Activated CD8-positive, alpha-beta T cell treated with anti-CD3 and anti-CD28 coated beads for 36 hours (primary cell): ENCODE measurements at places on chromosomes 3 and 15.

DNA sequence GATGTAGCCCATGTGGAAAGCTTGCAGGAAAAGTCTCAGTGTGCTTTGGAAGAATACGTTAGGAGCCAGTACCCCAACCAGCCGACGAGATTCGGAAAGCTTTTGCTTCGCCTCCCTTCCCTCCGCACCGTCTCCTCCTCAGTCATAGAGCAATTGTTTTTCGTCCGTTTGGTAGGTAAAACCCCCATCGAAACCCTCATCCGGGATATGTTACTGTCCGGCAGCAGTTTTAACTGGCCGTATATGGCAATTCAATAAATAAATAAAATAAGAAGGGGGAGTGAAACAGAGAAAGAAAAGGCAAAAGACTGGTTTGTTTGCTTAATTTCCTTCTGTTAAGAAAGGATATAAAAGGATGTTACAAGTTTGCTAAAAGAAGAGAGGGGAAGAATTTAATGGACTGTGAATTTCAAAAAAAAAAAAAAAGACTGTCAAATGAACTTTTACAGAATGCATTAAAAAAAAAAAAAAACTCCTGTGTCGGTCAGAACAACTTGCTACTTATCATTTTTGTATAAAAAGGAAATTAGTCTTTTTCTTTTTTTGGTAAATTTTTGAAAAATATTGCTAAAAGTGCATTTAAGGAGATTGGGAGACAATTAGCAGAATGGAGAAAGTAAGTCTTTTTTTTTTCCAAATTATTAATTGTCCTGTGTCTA is 7.0 kb downstream of the NR2F2 start:
- no peak for DNase-seq

GRCh38 chr3:31709005-31709404 is 176.3 kb downstream of the STT3B start:
- no peak for DNase-seq

- DNase-seq = no peak
Observed at GRCh38 chr15:58736018-58736643, 13.4 kb downstream of the ADAM10 start.

GRCh38 chr15:96515371-96515770 is 184.9 kb downstream of the NR2F2 start:
- no peak for DNase-seq

GRCh38 chr3:195557322-195557721 is 14.2 kb upstream of the PPP1R2 start:
- no peak for DNase-seq

DNA sequence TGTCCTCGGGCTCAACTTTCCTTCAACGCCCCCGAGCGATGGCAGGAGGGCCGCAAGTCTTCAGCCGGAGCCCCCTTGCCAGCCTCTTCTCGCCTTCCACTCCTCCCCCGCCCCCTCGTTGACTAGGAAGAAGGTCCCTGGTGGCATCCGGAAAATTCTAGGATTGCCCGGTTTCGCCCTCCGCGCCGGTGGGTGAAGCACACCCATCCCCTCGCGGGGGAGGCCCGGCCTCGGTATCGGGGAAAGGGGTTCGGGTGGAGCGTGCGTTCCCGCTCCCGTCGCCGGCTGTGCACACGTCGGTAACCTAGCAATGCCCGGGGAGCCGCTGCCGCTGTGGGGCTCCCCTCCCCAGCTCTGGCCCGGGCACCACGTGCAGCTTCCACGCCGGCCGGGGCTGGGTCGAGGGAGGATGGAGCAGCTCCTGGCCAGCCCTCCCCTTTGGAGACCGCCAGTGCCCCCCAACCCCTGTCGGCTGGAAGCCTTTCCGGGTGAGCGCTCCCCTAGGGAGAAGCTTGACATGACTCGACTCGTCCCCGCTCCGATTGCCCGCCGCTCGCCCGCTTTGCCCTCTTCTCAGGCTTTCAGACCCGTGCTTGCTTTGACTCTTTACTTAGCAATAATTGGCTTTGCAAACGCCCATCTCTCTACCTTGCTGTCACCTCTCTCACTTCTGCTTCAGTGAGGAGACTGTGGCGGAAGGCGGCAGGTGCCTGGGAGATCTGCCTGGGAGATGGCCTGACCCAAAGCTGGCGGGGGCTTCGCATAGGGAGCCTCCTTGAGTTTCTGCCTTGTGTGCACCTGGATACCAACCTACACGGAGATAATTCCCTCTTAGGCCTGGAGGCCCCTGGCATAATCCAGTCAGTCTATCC is 1.3 kb downstream of the CACNA1D start:
- DNase-seq = peak; percentile 4

DNA sequence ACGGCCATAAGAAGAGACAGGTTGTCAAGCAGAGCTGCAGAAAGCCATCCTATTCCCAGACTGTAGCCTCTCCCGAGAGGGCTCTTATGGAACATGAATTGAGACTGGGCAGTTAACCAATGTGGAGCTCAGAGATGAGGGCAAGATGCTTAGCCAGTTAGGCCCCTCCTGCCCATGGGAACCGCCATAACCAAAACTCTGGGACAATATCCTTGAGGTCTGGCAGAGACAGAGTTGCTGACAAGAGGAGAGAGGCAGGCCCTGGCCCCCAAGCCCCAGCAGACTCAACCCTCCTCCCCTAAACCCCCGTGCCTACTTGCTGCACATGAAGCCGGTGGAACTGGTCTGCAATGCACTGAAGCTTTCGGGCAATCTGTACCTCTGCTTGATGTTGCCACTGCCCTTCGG is 4.8 kb downstream of the BMF start:
- DNase-seq = no peak

- DNase-seq = no peak
Observed at GRCh38 chr15:81043281-81043934, 42.7 kb downstream of the TLNRD1 start.

DNA sequence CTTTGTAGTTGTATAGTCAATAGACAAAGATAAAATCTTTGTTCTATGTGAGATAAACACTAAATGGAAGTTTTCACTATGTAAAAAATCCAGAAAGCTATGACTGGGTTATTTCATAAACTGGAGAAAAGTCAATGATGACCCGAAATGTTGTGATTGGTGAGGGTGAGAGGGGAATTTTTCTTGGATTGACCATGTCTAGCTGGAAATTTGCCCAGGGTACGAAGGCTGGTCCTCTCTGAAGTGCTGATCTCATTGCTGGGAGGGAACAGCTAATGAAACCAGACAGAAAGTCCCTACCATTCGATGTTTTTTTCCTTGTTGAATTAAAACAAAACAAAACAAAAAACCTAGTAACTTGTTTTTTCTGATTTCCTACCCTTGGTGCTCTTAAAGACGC is 14.3 kb downstream of the TPRG1 start:
- no peak for DNase-seq

GRCh38 chr3:177513815-177514610 is 316.7 kb upstream of the TBL1XR1 start:
- DNase-seq = no peak

- no peak for DNase-seq
Observed at GRCh38 chr15:53837263-53837662, 77.8 kb upstream of the WDR72 start.

DNA sequence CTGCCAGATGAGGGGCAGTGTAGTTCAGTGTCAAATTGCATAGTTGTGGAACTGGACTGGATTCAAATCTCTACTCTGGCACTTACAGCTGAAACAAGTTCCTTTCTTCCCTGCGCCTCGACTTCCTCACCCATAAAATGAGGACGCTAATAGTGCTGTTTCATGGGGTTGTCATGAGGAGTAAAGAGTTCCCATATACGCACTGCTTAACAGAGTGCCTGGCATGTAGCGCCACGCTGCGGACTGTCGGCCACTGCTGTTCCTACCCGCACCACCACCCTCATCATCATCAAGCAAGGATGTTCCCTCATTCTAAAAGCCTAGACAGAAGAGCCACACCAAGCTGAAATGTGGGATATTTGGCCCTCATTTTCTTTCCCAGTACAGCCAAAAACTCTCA is 91.9 kb downstream of the CHDH start:
- DNase-seq = no peak

DNA sequence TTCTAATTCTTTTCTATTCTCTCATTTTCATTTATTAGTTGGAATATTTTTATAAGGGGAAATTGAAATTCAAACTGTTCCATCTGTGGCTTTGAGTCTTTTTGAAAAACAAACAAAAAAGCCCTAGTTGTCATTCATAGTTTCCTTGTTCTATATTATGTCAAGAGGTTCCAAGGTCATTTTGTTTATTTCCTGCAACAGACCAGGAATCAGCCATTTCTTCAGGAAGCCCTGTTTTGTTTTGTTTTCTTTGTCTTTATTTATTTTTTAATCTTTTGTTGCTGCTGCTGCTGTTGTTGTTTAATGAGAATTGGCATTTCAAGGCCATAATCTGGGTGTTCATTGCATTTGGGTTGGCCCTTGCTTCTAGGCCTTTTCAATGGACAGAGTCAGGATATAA is 14.8 kb downstream of the LNP1 start:
- DNase-seq = no peak

DNA sequence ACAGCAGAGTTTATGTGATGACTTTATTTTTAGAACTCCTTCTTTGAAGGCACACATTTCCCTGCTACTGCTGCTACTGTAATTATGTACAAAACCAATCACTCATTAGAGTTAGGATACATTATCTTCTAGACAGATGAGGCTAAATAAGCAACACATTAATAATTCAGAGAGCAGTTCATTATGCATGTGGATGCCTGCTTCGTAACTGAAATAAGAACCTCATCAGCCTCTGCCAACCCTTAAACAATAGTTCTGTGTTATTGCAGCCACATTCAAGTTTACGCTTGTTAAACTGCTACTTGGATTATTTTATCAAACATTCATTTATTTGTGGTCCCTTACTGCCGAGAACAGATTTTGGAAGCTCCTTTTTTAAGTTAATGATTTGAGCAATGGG is 52.5 kb upstream of the C15orf61 start:
- DNase-seq = no peak

DNA sequence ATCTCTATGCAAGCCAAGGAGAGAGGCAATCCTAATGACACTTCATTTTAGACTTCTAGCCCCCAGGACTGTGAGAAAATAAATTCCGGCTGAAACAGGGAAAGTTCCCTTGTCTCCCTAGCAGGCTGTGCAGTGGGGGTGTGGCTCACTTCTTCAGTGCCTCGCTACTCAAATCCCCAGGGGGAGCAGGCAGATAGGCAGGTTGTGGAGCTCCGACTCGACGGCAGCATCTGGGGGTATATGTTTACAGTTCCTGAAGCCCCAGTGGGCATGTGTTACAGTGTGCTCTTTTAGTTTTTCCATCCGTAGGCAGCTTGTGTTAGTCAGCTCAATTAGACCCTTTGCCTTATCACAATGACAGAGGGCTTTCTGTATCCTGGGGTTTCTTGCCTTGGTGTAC is 836.5 kb downstream of the PDCD6IP start:
- DNase-seq = no peak

- DNase-seq = no peak
Observed at GRCh38 chr15:58190419-58190818, 52.2 kb downstream of the AQP9 start.

DNA sequence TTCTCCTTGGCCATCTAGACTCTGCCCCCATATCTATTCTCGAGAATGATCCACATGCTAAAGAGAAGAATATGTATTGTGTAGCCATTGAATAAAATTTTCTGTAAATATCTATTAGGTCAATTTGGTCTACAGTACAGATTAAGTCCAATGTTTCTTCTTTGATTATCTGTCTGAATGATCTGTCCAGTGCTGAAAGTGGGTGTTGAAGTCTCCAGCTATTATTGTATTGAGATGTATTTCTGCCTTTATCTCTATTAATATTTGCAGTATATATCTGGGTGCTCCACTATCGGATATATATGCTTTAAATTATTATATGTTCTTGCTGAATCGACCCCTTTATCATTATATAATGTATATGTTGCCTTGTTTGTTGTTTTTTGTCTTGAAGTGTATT is 384.9 kb upstream of the ROBO1 start:
- no peak for DNase-seq

- no peak for DNase-seq
Observed at GRCh38 chr15:26890988-26891387, 24.1 kb downstream of the GABRA5 start.

DNA sequence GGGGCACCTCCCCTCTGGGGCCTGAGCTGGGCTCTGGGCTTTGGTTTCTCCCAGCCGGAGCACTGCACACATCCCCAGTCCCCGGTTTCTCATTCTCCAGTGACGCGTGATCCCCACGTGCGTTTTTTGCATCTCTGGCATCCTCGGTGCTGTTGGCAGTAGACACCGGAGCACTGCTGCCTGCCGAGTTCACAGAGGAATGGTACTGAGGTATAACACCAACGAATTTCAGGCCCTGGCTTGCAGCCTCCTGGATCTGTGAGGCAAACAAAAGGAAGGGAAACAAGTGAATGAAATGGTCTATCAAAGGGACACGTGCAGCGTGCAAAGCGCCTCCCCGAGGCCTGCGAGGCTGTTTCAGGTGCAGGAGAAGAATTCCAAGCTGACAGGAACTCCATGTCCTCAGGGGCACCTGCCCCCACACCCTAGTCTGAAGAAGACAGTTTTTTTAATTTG is 112.9 kb downstream of the OXNAD1 start:
- no peak for DNase-seq

- no peak for DNase-seq
Observed at GRCh38 chr3:140770977-140771667, 93.3 kb downstream of the TRIM42 start.

- DNase-seq = no peak
Observed at GRCh38 chr15:77064063-77064462, 6.8 kb downstream of the TSPAN3 start.

DNA sequence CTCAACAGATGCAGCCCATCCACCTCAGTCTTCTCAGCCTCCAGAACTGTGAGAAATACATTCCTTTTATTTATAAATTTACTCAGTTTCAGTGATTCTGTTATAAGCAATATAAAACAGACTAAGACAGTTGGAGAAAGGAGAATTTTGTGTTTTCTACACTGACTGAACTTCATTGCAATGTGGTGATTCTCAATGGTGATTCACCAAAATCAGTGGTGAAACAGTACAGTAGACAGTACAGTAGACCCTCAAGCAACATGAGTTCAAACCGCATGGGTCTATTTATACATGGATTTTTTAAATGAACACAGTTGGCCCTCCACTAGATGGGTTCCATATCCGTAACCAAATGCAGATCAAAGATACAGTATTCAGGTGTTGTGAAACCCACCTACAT is 403.1 kb upstream of the TGFBR2 start:
- no peak for DNase-seq

DNA sequence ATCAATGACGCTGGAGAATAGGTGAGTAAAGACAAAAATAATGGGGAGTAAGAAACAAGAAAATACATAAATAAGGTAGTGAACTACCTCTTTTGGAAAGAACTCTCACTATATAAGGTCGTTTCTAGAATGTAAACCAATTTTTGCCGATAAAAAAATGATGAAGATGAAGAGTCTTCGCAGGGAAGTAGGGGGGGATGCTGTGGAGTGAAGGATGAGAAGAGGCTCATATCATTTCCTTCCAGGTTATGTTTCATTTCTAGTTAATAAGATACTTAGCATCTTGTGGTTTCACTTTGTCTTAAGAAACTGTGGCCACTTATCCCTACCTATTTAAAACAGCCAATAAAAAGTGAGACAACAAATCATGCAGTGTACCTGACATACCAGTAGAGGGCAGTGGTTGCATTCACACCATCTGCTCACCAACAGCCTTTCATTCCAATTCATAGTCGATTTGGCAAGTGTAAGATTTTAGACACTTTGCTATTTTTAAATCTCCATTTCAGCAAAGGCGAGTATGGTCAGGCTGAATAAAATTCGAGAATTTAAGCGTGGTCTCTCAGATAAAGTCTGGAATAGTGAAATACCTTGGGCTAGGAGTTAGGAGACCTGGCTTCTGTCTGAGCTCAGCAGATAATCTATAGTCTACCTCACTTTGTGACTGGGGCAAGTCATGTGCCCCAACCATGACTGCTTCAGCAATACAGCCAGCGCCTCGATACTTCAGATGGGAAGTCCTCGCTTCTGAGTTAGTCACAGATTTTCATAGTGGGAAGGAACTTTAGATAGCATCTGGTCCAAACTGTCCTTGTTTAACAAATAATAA is 28.9 kb upstream of the ICE2 start:
- peak; percentile 69 for DNase-seq

GRCh38 chr3:8236264-8236663 is 265.4 kb upstream of the LMCD1 start:
- no peak for DNase-seq
